COR-L47 (cell line): ENCODE measurements at places on chromosomes 7 and 10.

DNA sequence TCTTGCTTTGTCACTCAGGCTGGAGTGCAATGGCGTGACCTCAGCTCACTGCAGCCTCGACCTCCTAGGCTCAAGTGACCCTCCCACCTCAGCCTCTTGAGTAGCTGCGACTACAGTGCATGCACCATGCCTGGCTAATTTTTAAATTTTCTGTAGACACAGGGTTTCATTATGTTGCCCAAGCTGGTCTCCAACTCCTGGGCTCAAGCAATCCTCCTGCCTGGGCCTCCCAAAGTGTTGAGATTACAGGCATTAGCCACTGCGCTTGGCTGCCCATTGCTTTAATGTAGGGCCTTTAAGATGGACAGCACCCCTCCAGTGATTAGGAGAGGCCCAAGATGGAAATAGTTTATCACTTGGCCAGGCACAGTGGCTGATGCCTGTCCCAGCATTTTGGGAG is 39.4 kb downstream of the NIPSNAP2 start:
- no peak for DNase-seq

DNA sequence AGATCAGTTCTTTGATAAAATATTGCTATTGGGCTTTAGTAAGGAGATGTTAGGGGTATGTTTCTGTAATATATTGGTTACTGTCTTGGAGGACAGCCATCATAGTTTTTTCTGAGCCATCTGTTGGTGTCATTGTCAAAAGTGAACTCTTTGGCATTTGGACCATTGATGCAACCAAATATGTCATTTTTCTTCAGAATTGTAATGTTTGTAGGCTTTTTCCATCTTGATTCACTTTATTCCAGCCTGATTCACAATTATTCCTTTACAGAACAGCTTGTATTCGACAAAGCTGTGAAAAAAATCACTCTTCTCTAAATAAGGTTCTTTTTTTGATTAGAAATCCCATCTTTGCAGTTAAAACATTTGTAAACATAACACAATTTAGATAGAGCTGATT is 37.4 kb downstream of the SMNDC1 start:
- DNase-seq: no peak

GRCh38 chr10:4353059-4353655 is 472.9 kb upstream of the AKR1E2 start:
- no peak for DNase-seq

GRCh38 chr7:45402480-45403218 is 171.5 kb upstream of the ADCY1 start:
- DNase-seq: no peak

DNA sequence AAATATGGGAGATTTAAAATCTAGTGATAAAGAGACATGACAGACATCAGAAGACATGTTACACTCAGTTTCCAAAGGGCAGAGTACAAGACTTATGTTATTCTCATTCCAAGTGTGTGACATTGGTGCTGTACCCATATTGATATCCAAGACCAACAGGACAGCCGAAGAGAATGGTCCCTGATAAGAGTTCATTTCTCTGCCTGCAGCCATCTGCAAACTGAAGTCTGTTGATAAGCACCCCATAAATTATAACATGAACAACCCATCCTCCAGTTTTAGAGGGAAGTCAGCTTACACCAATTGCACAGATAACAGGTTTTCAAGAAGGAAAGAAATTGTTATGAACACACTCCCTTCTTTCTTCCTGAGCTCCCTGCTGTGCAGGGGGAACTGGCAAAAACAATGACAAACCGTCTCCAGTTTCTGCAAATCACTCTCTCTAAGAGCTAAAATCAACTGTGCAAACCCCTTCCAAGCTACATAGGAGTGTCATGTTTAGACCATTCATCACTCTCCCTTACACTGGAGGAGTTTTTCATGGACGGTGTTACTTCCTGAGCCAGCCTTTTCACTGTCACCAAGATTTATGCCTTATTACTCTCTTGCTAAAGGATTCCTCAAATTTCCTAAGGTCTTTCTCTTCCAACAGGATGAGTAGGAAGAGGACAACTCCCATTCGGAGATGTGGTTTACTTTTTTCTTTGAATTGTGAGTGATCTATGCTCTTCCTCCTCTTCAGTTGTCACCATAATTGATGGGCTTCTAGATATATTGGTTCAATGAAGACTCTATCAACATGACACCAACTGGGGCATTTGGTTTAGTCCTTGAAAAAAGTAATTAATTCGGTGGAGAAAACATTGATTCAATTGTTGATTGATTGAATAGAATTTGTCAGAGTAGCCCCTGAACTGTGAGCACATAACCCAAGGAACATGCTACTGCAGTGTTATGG is 80.3 kb upstream of the FAM171A1 start:
- no peak for DNase-seq

DNA sequence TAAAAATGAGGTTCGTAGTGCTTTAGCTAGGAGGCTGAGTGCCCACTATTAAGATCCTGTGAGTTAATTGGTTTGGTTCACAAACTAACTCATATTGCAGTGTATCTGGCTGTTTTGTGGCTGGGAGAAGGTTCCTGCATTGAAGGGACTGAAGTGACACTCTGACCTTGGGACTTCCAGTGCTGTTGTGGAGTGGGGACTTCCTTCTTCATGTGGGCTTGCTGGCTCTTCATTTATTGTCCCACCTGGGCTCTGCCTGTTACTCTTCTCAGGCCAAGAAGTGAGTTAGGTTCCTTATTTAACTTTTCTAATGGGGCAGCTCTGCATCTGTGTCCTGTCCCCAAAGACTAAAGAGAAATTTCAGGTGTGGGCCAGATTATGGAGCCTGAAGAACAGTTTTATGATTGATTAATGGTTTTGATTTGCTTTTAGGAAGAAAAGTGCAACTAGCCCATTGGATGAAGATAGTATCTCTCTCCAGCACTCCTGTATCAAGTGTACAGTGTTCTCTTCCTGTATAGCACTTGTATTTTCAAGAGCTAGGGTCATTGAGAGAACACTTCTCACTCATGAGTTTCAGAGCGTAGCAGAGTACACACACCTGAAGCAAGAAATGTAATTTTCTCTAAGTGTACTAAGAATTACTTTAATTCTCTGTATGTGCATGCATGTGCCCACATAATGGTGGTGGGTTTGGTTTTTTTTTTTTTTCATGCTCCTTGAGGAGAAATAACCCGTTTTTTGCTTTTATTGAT is 54.8 kb downstream of the AUTS2 start:
- DNase-seq: no peak

DNA sequence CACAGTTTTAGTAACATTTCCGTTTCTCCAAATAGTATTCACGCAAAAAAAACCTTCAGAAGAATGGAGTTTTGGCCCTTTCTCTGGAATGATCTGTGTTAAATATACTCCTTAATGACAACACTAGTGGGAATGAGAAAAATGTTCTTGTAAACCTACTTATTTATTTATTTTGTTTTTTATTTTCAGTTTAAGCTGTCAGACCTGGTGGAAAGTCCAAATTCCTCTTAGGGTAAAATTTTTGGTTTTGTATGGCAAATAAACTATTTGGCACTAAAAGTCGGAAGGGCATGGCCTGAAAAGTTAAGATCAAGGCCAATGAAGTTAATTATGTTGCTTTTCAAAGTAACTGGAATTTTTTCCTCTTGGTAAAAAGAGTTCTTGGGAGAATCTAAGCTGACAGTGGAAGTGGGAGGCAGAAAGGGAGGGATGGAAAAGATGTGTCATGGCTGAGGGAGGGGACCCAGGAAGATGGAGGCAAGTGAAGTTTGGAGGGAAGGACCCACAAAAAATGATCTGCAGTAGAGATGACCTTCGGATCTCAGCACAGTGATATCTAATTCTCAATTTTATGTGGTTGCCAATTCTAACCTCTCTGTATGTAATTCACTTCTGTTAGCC is 33.5 kb upstream of the VPS41 start:
- DNase-seq: no peak

GRCh38 chr10:94343151-94343550 is 19.6 kb downstream of the NOC3L start:
- DNase-seq: no peak

DNA sequence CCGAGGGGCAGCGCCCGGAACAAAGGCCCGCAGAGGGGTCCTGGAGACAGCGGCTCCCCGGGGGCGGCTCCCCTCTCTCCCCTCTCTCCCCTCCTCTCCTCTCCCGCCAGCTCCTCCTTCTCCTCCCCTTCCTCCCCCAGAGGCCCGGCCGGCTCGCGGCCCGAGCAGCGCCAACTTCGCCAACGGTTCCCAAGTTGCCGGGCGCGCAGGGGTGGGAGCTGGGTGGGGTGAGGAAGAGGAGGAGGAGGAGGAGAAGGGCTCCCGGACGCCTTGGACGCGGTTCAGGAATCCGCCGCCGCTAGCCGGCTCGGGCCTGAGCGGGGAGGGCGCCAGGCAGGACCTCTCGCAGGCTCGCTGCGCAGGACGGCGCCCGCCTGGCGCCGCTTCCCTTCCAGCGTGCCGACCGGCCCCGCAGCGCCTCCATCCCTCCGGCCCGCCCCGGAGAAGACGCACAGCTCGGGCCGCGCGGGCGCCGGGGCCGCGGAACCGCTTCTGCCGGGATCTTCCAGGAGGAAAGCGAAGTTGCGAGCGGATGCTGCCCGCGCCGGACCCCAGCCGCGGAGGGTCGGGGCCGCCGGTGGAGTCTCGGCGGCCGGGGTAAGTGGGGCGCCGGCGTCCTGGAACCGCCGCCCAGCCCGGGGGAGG is at the start of gene CHST3:
TSS of gene CHST3 (plus strand) at position 298 of the 645 bp plus-strand sequence. CDS start 41,448 bp downstream, outside the sequence.
- no peak for DNase-seq

DNA sequence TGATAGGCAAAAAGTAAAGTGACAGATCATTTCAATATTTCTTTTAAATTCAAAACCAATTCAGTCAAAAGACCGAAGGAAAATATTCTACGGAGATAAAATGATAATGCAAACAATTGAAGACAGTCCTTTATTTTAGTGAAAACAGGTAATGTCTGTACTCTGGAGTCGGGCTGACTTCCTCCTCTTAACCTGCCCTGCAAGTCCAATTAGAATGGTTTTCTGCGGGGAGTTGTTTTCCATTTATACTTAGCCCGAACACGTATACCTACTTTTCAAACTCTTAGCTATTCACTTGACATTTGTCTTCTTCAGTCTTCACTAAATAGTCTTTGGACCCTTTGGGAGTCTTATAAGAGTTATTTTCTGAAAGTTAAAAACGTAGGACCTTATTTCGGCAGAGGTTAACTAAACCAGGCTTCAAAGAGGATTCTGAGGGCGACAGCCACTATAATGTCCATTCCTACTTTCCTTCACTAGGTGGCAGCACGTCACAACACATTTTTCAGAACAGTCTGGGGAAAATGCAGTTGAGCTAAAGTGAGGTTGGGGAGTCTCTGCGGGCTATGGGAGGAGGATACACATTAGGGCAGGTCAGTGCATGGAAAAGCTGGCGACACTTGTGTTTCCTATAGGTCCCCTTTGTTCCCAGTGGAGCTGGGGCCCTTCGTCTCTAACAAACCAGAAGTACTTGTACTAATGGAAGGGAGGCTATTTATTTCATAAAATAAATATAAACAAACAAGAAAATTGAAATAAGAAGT is 472.0 kb downstream of the KCNMA1 start:
- peak; percentile 43 for DNase-seq

- no peak for DNase-seq
These were observed 86.2 kb downstream of the EBF3 start for GRCh38 chr10:129877773-129878371.

- DNase-seq: no peak
These were observed 9.0 kb downstream of the RHBDD2 start for GRCh38 chr7:75887669-75888369.

GRCh38 chr7:77903597-77903996 is 105.0 kb downstream of the PHTF2 start:
- DNase-seq: no peak
